ENCODE measurements at places on chromosomes 16 and 17.

GRCh38 chr16:71230122-71230845 lies at the start of gene HYDIN:
TSS of gene HYDIN (minus strand) at chr16:71230722. CDS start at chr16:71186895, 43,827 bp downstream.
- DNase-seq = no peak

- DNase-seq = no peak
Observed at GRCh38 chr16:3014971-3015370, 2.2 kb downstream of the CLDN9 start.

DNA sequence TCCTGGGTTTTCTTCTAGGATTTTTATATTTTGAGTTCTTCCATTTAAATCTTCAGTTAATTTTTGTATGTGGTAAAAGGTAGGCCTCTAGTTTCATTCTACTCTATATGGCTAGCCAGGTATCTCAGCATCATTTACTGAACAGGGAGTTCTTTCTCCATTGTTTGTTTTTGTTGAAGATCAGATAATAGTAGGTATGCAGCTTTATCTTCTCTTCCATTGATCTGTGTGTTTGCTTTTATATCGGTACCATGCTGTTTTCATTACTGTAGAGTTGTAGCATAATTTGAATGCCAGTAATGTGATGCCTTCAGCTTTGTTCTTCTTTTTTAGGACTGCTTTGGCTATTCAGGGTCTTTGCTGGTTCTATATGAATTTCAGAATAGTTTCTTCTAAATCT lies 77.3 kb downstream of the USP22 start:
- no peak for DNase-seq

DNA sequence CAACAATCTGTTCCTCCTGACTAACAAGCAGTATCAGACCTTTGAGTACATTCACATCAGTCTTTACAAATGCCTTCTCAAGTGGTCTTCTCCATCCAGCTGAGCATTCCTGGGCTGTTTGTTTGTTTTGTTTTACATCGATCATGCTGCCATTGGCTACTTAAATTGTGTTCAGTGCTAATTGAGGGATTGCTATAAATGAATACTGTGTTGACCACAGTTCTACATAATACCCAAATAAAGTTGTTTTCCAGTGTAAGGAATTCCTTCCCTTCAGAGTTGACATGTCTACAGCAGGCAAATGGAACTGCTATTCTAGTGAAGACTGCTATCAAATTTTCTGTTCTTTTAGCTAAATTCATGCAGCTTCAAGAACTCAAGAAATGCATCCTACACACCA lies 3.2 kb downstream of the CDH8 start:
- no peak for DNase-seq

DNA sequence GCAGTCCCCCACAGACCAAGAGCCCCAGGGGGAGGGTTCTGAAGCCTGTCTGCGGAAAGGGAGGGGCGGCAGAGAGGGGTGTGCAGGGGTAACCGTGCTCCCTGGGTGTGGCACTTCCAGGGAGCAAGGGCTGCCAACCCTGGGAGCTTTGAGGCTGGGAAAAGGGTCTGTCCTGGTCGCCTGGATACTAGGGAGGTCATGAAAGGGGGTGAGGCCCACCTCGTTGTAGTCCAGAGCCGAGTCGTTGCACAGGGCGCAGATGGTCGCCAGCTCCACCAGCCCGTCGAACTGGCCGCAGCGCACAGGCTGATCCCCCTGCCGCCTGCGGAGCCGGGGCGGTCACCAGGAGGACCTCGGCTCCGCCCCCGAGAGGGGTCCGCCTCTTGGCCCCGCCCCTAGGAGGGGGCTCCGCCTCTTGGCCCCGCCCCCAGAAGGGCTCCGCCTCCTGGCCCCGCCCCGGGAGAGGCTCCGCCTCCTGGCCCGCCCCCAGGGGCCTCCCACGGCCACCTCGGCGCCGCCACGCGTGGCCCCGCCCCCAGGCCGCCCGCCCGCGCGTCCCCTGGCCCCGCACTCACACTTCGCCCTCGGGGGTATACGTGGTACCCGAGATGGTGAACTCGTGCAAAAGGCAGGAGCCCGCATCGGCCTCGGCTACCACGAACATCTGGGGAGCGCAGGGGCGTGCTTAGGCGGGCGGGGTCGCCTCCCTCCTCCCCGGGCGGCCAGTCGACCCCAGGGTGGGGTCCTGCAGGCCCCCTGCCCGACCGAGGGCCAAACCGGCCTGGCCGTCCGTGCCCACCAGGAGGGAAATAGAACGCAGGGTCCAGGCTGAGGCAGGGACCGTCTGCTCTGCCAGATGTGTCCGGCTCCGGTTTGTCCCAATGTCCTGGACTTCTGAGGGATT lies 19.5 kb downstream of the ATP2A3 start:
- DNase-seq = peak; percentile 40

DNA sequence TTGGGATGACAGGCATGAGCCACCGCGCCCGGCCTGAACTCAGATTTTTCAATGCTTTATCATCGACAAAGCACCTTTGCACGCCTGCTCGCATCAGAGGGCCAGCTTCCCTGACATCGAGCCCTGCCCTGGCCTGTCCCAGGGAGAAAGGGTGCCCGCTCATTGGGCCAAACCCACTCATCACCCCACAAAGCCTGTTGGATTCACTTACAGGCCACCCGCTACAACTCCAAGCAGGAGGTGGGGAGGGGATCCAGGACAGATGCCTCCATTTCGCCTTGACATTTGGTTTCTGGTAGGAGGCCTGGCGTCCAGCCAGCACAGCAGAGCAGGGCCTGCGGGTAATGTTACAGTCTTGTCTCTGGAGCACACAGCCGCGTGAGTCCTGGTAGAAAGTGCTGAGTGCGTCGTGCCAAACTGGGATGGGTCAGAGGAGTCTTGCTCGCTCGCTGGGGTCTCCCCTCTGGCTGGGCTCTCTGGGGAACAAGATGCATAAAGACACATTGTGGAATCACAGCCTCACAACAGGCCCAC lies 19.8 kb downstream of the SMTNL2 start:
- DNase-seq = no peak

- no peak for DNase-seq
Observed at GRCh38 chr16:81620796-81621195, 158.3 kb upstream of the PLCG2 start.

GRCh38 chr17:73943416-73944110 lies 259.9 kb upstream of the RPL38 start:
- DNase-seq = no peak

DNA sequence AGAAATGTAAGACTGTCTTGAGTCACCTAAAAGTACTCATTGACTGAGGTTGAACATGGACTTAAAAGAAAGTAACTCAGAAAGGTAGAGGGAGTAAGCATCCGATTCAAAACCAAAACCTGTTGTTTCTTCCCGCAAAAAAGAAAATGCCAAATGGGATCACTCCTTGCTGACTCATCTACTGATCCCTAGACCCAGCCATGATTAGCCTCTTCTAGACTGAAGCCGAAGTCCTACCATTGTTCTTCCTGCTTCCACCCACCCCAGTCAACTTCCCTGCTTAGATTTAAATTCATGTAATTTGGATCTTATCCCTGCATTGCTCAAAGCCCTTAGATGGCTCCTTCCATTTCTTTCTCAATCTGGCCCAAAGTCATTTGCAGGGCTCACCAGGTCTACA lies 760.5 kb upstream of the SOX9 start:
- no peak for DNase-seq

- DNase-seq = no peak
Observed at GRCh38 chr16:86078121-86078600, 179.2 kb downstream of the IRF8 start.

GRCh38 chr16:49556249-49556605 lies 182.6 kb downstream of the C16orf78 start:
- no peak for DNase-seq

GRCh38 chr17:28716740-28717577 lies 709 bp downstream of the RAB34 start:
- no peak for DNase-seq

DNA sequence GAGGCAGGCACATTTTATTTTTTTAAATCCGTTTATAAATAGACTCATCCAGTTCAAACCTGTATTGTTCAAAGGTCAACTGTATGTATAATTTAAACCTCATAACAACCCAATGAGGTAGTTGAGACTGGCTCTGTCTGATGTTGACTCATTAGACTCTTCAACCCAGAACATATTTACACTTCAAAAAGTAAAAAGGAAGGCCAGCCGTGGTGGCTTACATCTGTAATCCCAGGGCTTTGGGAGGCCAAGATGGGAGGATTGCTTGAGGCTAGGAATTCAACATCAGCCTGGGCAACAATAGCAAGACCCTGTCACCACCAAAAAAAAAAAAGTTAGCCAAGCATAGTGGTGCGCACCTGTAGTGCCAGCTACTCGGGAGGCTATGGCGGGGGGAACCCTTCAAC lies 32.5 kb upstream of the DHRS7B start:
- DNase-seq = no peak

DNA sequence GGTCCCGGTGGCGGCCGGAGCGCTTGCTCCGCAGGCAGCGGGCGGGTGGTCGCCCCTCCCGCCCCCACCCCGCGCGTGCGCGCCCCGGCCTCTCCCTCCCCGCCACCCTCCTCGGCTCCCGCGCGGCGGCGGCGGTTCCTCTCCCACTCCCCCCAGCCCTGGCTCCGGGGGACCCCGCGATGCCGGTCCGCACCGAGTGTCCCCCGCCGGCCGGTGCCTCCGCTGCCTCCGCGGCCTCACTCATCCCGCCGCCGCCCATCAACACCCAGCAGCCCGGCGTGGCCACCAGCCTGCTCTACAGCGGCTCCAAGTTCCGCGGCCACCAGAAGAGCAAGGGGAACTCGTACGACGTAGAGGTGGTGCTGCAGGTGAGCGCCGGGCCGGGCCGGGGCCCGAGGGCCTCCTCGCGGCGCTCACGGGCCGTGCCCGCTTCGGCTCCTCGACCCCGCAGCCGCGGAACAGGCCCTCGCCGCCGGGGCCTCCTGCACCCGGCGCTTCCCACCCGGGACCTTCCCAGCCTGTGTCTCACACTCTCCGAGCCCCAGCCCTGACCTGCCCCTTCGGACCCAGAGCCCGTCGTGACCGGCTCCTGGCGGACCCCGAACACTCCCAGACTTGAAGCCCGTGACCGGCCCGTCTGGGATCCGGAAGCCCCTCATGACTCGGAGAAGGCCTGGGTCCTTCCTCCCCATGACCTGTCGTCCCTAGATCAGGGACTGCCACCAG lies 490 bp downstream of the GID4 start:
- peak; percentile 34 for DNase-seq

DNA sequence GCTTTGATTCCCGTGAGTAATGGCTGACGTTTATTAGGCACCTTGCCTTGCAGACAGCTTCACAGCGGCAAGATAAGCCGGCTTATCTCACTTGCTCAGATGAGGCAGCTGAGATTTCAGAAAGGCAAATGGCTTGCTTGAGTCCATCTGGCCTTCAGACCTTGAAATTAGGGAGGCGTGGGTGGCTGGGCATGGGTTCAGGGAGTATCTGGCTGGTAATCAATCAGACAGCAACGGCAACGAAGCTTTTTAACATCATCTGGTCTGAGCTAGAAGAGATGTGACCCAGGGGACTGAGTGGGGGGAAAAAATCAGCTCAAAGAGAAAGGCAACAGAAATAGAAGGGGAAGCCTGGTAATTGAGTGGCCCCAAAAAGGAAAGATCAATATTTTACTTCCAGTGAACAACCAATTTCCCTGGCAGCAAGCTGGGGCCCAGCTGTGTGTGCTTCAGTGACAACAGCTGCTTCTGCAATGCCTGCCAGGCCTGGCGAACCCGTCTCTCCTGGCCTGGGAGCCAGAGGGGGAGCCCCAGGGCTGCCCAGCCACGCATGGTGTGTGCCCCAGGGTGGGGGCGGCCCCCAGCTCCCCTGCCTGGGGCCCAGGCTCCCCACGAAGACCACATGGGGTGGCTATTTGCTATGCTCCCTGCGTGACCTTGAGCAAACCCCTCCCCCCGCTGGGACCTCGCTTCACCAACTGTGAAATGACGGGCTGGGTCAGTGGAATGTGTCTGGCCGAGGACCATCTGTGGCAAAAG lies 34.0 kb downstream of the RAB11FIP4 start:
- no peak for DNase-seq

- no peak for DNase-seq
Observed at GRCh38 chr17:11871773-11872172, 125.5 kb downstream of the ZNF18 start.

DNA sequence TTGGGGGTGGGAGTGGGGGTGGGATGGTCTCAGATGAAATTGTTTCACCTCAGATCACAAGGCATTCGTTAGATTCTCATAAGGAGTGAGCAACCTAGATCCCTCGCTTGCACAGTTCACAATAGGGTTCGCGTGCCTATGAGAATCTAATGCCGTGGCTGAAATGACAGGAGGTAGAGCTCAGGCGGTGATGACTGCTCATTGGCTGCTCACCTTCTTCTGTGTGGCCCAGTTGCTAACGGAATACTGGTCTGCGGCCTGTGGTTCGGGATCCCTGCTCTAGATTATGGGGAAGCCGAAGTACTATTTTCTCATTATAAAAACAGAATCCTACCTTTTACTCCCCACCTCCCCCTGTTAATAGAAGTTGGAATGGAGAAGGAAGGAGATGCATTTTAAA lies 18.9 kb downstream of the CLTC start:
- no peak for DNase-seq

DNA sequence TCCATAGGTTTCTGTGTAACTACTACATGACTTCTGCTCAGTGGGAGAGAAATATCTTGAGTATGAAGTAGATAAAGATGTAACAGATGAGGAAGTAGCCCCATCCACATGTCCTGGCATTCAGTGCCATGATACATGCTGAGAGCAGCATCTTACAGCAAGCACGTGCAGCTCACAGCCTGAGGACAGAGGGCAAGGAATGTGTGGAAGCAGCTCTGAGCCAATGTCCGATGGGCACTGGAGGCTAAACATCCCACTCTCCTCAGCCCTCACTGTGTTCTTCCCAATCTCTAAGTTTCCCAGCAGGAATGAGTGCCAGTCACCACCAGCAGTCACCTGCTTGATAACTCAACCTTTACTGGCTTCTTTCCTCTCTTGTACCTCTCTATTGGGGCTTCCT lies 40.4 kb downstream of the CFDP1 start:
- DNase-seq = no peak

DNA sequence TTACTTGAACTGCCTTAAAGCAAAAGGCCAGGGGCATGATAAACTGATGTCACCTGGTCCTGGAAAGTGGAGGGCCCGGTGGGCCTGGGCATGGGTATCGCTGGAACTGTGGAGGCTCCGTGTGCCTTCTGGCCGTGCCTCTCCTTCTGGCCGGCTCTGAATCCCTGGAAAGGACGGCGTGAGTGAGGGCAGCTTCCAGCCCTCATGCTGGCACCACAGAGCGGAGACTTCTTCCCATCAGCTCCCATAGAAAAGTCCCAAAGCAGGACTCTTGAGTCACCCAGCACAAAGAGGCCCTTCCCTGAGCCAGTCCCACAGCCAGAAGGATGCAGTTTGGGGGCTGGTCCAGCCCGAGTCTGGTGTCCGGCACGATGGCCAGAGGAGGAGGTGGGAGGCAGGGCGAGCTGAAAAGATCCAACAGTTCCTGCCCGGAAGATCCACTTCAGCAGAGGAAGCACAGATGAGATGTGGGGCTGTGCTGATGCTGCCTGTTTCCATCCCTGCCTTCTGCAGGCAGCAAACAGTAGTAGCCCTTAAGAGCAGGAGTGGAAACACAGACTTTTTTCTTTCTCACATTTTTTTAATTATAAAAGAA lies 7.8 kb downstream of the GAA start:
- no peak for DNase-seq

DNA sequence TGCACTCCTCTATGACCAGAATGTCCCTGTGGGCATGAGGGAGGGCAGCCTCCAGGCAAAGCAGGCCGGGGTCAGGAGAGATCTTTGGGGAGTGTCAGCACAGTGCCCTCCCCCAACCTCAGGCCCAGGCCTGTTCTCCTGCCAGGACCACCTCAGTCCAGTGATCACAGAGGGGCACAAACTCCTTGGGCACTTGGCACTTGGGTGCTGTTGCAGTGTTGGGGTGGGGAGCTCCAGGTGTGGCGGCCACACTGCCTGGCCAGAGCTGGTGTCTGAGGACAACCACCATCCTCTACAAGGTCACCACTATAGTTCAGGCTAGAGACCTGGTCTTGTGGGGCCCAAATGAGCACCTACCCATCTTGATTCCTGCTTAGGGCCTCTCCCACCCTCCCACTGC lies 37.2 kb downstream of the SMPD3 start:
- DNase-seq = no peak

Data from NAMALWA (cell line).